ENCODE measurements at places on chromosomes 6 and 20.

GRCh38 chr6:82362144-82362543, 1.5 kb upstream of the TPBG start:
- no peak for DNase-seq

- DNase-seq = no peak
These were observed 1273.9 kb upstream of the MAP3K7 start for GRCh38 chr6:91860541-91861335.

DNA sequence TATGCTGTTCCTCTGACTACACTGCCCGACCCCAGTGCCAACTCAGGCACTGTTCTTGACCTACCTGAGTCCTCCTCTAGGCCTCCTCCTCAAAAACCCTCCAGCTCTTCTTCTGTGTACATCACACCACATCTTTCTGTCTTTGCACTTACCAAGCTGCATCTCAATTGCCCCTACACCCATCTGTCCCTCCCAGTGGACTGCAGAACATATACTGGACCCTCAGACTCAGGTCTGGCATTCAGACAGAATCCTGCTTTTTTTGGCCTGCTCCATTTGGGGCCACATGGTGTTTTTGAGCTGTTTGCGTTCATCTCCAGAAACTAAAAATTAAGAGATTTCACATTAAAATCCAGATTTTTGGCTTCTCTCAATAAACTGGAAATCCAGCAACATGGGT, 23.2 kb upstream of the YWHAB start:
- DNase-seq = no peak

DNA sequence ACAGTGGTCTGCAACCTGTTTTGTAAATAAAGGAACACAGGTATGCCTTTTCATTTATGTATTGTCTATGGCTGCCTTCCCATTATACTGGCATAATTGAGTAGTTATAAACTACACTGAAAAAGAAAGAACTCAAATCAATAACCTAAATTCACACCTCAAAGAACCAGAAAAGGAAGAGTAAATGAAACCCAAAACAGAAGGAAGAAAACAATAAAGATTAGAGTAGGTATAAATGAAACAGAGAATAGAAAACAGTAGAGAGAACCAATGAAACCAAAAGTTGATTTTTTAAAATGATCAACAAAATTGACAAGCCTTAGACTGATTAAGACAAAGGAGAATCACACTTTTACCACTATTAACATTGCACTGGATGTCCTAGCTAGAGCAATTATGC, 34.7 kb downstream of the FAM184A start:
- no peak for DNase-seq

DNA sequence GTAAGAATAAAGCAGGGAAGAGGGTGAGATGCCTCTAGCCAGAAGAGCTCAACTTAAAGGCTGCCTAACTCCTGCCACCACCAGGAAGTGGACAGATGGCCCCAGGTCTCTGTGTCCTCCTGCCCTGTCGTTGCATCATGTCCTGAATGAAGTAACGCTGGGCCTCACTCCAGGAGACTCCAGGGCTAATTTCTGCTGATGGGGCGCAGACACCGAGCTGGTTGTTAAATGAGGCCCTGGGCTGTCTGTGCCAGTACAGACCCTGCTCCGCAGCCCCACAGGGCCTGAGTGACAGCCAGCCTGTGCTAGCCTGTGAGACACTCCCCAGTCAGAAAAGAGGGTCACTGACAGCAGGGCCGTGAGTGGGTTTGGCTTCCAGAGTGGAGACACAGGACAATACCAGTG, 6.5 kb downstream of the IP6K3 start:
- no peak for DNase-seq

GRCh38 chr20:24731312-24731711, 217.8 kb upstream of the CST7 start:
- no peak for DNase-seq

DNA sequence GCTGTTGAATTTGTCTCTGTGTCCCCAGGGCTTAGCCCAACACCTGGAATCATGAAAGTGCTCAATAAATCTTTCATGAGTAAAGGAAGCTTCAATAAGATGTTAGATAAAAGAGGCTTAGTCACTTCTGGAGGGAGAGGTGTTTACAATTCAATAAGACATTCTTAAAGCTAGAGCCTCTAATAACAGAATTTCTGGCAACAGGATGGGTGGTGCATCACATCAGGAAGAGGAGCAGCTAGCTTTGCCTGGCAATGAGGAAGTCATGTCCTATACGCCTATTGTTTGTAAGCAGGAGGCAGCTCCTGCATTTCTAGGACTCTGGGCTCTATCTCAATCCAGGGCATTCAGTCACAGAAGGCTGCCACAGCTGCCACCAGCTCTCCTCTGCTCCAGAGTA, 638.5 kb downstream of the EPM2A start:
- DNase-seq = no peak
